ENCODE measurements at places on chromosomes 16 and 17.

DNA sequence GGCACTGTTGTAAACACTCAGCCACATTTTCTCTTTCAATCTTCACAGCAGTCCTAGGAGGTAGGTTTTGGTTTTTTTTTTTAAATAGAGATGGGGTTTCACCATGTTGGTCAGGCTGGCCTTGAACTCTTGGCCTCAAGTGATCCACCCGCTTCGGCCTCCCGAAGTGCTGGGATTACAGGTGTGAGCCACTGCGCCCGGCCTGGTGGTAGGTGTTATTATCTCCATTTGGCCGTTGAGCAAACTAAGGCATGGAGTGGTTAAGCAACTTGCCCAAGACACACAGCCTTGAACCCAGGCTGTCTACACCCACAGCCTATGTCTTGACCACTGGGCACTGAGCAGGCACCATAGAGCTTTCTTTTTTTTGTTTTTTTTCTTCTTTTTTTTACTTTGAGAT, 8.6 kb downstream of the SGCA start:
- DNase-seq: no peak

GRCh38 chr17:8255499-8255898, 6.4 kb downstream of the PFAS start:
- DNase-seq: no peak

DNA sequence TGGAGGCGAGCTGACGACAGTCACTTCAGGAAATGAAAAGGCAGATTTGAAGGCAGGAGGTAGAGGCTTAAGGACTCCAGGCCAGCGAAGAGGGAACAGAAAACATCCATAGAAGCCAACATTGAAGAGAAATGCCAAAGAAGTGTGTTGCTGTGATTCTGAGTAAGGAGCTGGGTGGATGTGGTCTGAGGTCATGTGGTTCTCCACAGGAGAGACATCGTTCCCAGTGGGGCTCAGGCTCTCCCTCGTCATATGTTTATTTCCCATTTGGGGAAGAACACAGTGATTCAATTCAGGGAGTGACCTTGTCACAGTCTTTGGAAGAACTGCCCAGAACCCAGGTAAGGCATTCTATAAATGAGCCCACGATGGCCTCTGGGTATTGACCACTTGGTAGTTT, 6.6 kb upstream of the PMP22 start:
- DNase-seq: no peak

- no peak for DNase-seq
Measured at GRCh38 chr17:78883089-78883532, 19.9 kb downstream of the CEP295NL start.

GRCh38 chr17:5892921-5893675, 177.1 kb upstream of the WSCD1 start:
- DNase-seq: no peak

DNA sequence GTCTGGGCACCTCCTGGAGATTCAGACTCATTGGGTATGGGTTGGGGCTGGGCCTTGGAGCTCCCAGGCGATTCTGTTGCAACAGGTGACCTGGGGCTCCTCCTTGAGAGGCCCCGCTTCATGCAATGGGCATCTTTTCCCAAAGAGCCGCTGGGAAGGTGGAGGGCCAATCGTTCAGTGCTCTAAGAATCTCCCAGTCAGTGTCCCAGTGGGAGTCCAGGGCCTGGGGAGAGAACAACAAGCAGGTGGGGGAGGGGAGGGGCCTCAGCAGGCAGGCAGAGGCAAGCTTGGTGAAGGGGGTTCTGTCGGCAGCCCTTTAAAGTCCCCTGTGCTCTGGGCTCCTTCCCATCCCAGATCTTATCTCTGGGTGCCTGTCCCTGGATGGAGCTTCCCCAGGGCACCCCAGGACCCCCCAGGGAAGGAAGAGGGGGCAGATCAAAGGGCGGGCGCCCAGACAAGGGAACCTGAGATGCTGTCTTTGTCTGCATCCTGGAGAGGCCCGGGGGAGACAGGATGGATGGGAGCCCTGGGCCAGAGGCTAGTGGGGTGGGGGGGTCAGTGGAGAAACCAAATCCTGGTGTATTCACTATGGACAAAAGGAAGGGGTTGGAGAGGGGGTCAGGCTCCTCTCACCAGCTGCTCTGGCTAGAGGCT, 30.5 kb upstream of the NXPH3 start:
- DNase-seq: no peak

DNA sequence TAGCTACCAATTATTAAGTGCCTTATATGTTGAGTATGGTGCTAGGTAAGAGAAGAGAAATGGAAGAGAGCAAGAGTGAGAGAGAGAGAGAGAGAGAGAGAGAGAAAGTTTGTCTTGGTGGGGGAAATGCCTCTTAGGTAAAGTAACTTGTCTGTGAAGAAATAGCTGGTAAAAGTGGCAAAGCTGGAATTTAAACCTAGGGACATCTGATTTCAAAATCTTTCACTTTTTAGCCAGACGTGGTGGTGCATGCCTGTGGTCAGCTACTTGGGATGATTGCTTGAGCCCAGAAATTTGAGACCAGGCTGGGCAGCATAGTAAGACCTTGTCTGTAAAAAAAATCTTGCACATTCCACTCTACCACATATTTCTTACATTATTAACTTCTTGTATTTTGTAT, 23.0 kb upstream of the CDR2 start:
- no peak for DNase-seq

DNA sequence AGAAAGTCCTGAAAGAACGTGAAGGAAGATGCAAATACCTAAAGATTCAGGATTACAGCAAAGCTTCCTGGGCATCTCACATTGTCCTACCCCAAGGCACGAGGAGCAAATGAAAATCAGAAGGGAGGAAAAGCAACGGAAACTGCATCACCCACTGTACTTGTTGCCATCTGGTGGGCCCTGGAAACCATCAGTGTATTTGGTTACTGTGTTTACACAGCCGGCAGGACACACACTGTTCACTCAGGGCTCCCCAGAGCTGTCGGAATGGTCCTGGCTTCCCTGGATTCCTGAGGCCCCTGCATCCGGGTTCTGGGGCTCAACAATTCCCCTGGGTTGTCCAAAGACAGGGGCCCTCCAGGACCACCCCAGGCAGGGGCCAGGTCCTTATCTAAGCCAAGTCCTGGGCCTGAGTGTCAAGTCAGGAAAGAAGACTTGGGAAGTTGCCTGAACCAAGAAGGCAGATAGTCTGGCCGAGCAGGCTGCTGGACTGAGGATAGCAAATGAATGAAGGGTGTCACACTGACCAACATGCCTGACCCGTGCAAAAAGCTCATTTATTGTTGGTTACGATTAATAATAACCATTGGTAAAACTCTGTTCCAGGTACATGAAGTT, 52.8 kb downstream of the SOX9 start:
- peak; percentile 79 for DNase-seq

- no peak for DNase-seq
Measured at GRCh38 chr16:70738083-70738977, 52.5 kb upstream of the MTSS2 start.

- no peak for DNase-seq
Measured at GRCh38 chr17:81832608-81833159, 407 bp downstream of the MCRIP1 start.

- no peak for DNase-seq
Measured at GRCh38 chr17:31564883-31565301, 173.4 kb downstream of the RAB11FIP4 start.

- no peak for DNase-seq
Measured at GRCh38 chr17:40059729-40060475, 2.9 kb upstream of the THRA start.

GRCh38 chr17:41772218-41772585, 14.3 kb downstream of the JUP start:
- peak; percentile 47 for DNase-seq

- DNase-seq: no peak
Measured at GRCh38 chr16:51155199-51155607, 4.1 kb upstream of the SALL1 start.

- DNase-seq: no peak
Measured at GRCh38 chr16:73304008-73304774, 256.3 kb upstream of the ZFHX3 start.

- peak; percentile 65 for DNase-seq
Measured at GRCh38 chr17:73719588-73720071, 75.4 kb upstream of the SDK2 start.

DNA sequence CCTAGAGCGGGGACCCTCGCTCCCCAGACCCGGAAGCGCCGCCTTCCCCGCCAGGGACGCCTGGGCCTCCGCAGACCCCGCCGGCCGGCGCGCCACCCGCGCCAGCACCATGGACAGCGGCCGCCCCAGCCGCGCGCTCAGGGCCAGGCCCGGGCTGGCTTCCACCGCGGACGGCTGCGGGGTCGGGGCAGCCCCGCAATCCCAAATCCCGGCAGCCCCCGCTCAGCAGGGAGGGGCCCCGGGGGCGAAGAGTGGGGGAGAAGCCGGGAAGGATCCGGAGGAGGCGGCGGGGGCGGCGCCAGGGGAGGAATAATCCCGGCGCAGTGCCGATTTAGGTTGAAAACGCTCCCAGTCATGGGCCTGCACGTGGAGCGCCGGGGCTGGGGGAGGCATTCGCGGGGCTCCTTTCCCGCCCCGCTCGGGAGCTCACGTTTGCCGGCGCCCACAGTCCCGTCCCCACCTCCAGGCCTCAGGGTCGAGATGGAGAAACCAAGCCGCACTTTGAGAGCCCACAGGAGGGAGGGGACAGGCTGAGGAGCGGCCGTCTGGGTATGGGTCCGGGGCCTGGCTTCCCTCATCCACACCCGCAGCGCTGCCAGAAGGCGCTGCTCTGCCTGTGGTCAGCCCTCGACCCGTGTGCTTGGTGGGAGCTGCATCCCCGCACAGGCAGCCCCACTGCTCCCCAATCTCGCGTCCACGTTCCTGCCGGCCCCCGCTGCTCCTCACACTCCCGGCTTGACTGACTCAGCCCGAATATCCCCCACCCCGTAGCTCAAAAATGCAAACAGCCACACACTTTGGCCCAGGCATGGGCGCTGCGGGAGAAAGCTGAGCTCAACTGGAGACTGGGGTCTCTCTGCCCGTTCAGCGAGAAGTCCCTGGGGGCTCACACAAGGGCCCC, 4.7 kb downstream of the FBXL16 start:
- DNase-seq: no peak

DNA sequence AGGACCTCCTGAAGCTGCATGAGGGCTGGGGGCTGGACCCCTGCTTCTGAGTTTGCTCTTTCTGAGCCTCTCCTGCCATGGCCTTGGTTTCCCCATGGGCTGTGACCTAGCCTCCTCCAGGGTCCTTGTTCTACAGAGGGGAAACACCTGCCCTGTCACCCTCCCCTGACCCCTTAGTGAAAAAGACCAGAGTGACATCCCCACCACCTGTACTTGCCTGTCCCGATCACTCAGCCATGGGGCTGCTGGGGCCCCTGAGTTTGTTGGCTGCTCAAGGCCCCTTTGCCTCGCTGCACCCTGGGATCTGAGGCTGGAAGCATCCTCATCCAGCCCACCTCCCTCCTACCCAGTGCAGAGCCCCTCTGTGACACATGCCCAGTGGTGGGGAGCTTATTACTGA, 800 bp downstream of the NOD2 start:
- DNase-seq: no peak

DNA sequence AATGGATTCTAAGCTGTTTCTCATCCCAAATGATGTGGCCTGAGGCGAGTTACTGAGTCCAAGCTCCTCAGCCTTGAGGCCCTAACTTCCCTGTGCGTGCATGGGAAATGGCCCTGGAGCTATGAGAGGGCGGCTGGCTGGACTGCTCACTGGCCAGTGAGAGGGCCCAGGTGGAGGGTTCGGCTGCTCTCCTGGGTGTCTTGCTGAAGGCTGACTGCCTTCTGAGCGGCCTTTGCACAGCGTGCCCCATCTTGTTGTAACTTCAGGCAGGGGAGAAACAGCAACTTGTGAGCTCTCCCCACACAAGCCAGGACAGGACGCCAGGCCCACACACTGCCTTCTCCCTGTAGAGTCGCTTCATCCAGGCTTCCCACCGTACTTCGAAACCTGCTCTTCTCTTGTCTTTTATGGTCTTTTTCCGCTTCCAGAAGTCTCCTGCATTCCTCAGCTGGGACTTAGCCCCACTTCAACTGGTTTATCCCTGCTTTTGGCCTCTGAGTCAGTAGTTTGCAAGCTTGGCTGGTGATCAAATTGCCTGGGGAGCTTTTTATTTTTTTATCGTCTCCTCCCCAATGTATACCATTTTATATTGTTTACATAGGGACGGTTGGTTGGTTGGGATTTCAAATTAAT, 13.3 kb downstream of the CDH3 start:
- DNase-seq: no peak

GRCh38 chr16:8109510-8110369, 480.6 kb downstream of the TMEM114 start:
- peak; percentile 52 for DNase-seq

DNA sequence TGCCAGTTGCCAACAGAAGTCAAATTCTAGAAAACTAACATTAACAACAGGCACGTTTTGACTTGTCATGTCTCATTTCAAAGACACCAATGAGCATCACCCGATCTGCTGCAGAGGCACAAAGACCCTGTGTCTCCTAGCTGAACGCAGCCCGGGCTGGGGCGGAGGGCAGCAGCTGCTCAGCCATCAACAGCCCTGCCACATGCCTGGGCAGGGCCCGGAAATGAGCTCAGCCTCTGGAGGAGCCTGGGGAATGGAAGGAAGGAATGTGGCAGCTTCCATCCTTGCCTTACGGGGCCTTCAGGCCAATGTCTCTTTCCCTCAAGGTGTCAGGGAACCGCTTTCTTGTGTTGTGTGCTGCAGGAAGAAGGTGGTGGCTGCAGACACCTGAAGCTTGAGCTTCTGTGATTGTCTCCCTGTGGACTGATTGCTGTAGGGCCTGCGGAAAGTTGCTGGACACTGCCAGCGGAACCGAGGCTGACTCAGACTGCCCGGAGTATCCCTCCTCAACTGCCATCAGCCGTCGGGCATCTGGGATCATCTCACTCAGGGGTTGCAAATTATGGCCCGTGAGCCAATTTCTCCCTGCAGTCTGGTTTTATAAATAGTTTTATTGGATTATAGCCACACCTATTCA, 7.3 kb downstream of the CDH13 start:
- DNase-seq: peak; percentile 75
